CD4-positive, alpha-beta T cell treated with Interleukin-6 at 100 ng/mL for 8 hours (primary cell): ENCODE measurements at places on chromosomes 16 and 17.

DNA sequence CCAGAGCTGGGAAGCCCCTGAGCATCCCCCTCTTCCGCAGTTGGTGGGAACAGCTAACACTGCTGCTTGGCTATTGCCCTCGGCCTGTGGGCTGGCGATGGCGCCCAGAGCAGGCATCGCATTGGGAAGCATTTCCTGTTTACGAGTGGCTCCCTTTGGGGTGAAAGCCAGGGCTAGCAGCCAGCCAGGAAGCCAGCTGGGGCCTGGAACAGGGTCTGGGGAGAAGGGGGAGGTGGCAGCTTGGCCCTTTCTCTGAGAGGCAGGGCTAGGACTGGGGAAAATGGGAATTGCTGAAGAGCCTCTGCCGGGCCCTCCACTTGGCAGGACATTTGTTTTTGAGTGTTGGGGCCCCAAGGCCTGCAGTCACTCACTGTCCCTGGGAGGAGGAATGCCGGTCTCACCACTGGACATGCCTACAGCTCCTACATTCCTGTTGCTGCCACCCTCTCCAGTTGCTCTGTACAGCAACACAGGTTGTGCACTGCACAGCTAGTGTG lies 2.4 kb upstream of the MTSS2 start:
- no peak for DNase-seq

DNA sequence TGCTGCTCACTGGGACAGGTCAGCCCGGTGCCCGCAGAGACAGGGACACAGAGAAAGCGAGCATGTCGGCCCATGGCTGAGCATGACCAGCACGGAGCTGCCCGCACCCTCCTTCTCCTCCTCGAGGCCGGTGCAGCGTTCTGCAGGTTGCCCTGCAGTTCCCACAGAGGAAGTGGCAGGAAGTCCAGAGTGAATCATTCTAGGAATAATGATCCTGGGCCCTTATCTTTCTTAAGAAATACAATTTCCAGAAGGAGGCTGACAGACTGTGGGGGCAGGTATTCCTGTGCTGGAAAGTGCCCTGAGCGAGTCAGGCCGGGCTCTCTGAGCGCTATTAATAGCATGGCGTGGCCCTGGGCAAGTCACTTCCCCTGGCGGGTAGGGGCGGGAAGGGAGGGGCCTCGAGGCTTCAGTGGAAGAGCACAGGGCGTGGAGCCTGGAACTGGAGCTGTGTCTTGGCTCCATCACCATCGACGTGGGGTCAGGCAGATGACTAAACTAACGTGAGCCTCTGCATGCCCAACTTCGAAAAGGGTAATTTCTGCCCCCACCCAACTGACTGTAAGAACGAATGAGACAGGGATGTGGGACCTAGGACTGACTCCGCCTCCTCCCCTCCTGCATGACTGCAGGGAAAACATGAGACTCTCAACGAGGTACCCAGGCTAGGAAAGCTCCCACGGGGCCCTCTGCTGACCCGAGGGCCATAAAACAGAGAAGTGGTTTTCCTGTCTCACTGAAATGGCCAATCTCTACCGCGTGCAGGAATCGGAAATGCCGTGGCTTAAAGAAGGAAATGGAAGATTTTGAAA lies 9.8 kb downstream of the TMEM204 start:
- DNase-seq: peak; percentile 30

- no peak for DNase-seq
These were observed 26.7 kb downstream of the SAP30BP start for GRCh38 chr17:75693500-75694481.

DNA sequence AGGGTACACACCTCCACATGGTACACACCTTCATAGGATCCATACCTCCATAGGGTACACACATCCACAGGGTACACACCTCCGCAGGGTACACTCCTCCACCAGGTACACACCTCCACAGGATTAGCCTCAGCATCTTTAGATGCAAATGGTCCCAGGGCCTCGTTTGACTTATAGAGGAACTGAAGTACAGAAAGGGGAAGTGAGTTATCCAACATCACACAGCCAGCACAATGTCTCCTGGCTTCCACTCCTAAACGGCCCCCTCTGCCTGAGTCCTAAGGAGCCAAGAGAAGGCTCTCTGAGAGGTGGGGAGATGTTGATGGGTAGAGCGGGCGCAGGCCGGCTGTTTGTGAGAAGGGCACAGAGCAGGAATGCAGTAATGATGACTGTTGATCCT lies 12.0 kb downstream of the FOXN1 start:
- no peak for DNase-seq

GRCh38 chr17:82108038-82108437 lies 10.0 kb upstream of the FASN start:
- no peak for DNase-seq

GRCh38 chr16:89952551-89952950 lies 4.0 kb downstream of the DEF8 start:
- DNase-seq: no peak

GRCh38 chr17:48310748-48311213 lies 119.2 kb downstream of the SKAP1 start:
- no peak for DNase-seq

DNA sequence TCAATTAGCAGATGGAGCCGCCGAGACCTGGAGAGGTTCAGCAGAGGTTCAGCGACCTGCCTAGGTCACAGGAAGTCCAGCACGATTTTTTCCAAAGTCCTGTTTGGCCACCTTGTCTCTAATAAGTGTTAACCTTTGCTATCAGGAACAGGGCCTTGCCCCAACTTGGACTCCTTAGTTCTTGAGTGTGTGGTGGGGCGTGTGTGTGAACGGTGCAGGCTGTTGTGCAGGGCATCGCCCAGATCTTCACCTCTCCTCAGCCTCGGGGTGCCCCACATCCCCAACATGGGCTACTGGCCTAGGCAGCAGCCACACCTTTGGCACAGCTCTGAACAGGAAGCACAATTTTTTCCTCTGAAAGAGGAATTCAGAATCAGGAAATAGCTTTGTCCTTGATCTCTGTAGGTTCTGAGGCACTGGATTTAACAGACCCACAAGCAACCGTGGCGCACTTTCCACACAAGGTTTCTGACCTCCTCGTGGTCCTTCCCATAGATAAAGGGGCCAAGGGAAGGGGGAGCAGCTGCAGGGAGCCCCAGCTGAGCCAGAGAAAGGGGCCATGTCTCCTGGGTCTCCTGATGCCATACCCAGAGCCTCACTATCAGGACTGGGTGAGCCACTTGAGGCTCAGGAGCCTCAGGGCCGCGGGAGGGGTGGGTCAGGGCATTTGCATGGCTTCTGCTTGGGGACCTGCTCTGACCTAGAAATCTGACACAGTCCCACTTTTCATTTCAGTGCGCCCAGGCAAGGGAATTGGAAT lies 10.4 kb downstream of the MPRIP start:
- DNase-seq: no peak

GRCh38 chr16:901715-902601 lies 68.8 kb downstream of the LMF1 start:
- DNase-seq: no peak

- DNase-seq: no peak
These were observed 10.4 kb downstream of the CDIPT start for GRCh38 chr16:29852654-29853053.

GRCh38 chr16:85361441-85362118 lies 249.3 kb upstream of the CIBAR2 start:
- no peak for DNase-seq

DNA sequence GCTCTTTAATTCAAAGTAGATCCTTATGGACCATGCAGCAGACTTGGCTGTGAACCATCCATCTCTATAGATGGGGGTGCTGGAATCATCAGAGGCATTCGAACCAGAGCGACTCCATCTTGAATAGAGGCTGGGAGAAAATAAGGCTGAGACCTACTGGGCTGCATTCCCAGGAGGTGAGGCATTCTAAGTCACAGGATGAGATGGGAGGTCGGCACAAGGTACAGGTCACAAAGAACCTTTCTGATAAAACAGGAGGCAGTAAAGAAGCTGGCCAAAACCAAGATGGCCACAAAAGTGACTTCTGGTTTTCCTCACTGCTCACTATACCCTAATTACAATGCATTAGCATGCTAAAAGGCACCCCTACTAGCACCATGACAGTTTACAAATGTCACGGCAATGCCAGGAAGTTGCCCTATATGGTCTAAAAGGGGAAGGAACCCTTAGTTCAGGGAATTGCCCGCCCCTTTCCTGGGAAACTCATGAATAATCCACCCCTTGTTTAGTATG lies 89.2 kb upstream of the BRD7 start:
- no peak for DNase-seq

- no peak for DNase-seq
These were observed 39.8 kb downstream of the TNFRSF13B start for GRCh38 chr17:16932156-16932555.

GRCh38 chr17:80645706-80646325 lies 101.2 kb downstream of the RPTOR start:
- DNase-seq: no peak

DNA sequence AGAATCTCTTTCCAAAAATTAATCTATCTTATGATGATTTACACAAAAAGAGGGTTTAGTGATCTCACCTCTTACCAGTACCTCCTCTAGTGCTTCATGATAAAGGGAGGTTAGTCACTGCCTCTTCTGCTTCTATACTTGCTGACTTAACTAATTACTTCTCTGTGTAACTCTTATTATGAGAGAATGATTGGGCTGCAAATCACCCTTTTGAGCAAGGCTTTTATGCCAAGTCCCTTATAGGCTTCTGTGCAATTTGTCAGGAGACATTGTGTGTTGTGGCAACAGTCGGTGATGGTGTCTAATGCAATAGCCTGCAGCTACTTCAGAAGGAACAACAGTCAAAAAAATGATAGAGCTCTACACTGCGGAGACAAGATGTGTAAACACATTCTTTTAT lies 1568.1 kb upstream of the GOT2 start:
- DNase-seq: no peak

DNA sequence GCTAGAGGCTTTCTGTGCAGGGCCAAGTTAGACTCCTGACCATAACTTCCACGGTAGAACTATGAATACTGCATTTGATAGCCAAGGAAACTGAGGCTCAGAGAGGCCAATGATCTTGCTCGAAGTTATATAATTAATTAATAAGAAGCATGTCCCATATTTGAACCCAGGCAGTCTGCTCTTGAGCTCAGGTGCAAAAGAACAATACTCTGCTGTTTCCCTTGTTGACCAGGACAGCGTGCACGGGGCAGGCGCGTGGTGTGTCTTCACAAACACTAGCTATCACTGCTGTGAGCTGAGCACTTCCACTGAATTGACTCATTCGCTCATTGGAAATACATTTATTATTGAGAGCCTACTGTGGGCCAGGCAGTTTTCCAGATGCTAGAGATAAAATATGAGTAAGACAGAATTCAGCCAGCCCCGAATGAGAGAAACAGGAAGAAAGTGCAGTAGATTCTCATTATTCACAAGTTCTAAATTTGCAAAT lies 1.6 kb downstream of the CHD9 start:
- no peak for DNase-seq

- DNase-seq: peak; percentile 60
These were observed 141.2 kb downstream of the AATF start for GRCh38 chr17:37089956-37090355.

- no peak for DNase-seq
These were observed at the start of gene TNFRSF17 for GRCh38 chr16:11964761-11965551. Gene TNFRSF17 (plus strand): TSS chr16:11965210. CDS start chr16:11965325, 115 bp downstream.

DNA sequence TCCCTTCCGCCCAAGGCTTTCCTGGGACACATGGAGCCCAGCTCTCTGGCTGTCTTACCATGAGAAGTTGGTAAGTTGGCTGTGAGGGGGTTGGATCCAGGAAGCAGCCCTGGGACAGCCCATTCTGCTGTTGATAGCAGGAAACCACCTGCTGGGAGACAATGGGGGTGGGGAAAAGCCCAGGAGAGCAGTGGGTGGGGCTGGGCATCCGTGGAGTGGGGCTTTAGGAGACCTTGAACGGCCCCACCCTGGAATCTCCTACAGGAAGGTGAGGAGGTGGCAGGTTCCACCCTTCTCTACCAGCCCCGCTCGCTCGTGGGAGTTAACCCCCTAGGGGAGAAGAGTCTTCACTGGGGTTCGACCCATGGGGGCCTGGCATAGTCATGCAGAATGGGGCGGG lies 5.8 kb downstream of the TMEM92 start:
- DNase-seq: no peak

GRCh38 chr16:24736758-24737157 lies 7.3 kb downstream of the TNRC6A start:
- DNase-seq: no peak

- no peak for DNase-seq
These were observed 32.0 kb downstream of the GTF3C1 start for GRCh38 chr16:27517664-27518063.

DNA sequence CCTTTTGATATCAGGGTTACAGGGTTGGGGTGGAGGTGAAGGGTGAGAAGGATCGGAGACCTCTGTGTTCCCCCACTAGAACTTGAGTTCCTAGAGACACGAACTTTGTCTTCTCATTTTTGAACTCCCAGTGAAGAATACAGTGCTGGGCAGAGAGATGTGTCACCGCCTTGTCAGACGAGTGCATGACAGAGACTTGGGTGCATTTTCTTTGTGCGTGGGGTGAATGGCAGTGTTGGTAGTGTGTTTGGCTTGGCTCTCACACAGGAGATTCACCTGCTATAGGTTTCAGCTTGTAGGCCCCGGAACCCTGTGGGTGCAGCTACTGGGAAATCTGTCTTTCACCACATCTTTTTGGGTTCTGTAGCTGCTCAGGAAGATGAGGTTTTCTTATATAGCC lies 40.0 kb upstream of the CCR7 start:
- peak; percentile 85 for DNase-seq

DNA sequence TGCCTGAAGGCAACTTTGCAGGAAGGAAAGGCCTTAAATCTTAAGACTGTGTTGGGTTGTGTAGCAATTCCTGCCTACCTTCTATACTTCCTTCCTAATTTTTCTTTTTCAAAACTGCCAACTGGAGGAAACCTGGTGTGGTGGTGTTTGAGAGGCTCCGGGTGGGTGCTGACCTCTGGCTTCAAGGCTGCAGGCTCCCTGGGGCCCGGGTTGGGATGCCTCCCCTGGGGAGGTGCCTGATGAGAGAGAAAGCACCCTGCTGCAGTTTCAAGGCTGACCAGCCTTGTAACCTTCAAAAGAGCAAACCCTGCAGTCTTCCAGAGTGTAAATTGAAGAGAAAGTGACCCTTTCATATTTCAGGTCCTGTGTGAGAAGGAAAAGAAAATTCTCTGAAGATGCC lies 55.9 kb downstream of the MSI2 start:
- DNase-seq: no peak

DNA sequence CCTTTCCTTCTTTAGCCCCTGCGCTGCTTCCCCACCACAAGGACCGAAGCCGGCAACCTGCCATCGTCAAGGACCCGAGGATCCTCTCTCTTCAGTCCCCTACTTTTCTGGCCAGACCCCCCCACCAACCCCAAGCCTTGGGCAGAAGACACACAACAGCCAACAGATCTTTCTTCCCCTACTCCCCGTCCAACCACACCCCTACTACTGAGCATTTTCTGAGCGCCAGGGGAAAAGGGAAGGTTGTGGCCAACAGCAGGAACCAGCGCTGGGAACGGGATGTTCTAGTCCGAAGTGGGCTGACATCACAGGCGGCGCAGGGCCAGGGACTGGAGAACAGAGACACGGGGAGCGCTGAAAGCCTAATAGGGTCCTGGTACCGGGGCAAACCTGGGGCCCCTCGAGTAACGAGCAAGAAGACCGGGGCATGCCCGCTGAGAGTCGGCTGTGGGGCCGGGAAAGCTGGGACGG lies 528 bp downstream of the PER1 start:
- no peak for DNase-seq
